ENCODE measurements at places on chromosomes 1 and 21. TPM values are rescaled to one million over a fixed set of nuclear protein-coding genes. Genes with fewer than 3 reads are reported as not detected.
A peak's percentile ranks its signal among the peaks of the same experiment; 100 is the strongest.

The CYYR1 gene
- 25.1 TPM for polyA plus RNA-seq

The CEP170 gene
- polyA plus RNA-seq: 89.2 TPM

The SLC45A3 gene
- 4.6 TPM for polyA plus RNA-seq

The CCDC17 gene
- 0.90 TPM for polyA plus RNA-seq

The WDR4 gene
- polyA plus RNA-seq: 22.5 TPM

- DNase-seq: peak; percentile 80
Measured at GRCh38 chr1:28591708-28592320, at the start of gene RAB42. TSS of gene RAB42 (plus strand) at chr1:28592265. CDS start at chr1:28592512, 247 bp downstream.

- no peak for DNase-seq
Measured at GRCh38 chr1:61368876-61369275, 286.5 kb downstream of the NFIA start.

DNA sequence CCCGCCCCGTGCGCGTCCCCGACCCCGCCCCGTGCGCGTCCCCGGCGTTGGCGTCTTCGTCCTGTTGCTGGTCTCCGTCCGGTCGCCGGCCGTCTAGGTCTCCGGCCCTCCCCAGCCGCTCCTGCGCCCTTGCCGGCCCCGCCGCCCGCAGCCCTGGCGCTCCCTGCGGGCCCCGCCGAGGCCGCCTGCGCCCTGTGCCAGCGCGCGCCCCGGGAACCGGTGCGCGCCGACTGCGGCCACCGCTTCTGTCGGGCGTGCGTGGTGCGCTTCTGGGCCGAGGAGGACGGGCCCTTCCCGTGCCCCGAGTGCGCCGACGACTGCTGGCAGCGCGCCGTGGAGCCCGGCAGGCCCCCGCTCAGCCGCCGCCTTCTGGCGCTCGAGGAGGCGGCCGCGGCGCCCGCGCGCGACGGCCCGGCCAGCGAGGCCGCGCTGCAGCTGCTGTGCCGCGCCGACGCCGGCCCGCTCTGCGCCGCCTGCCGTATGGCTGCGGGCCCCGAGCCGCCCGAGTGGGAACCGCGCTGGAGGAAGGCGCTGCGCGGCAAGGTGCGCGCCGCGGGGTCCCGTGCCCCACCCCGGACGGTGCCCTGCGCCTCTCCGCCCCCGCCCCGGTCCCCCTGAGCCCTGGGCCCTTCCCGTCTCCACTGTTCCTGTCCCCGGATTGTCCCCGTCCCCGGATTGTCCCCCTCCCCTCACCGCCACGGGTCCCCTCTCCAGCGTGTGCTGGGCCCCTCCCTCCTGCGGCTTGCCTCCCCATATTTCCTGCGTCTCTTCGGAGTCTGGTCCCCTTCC lies at the start of gene RNF187:
Gene RNF187, plus strand, starts transcription at position 47 of the 789 bp plus-strand sequence.
- DNase-seq: no peak

- no peak for DNase-seq
Measured at GRCh38 chr1:240312872-240313271, 221.2 kb downstream of the FMN2 start.

- DNase-seq: peak; percentile 53
Measured at GRCh38 chr1:226656201-226656600, 82.9 kb downstream of the ITPKB start.

DNA sequence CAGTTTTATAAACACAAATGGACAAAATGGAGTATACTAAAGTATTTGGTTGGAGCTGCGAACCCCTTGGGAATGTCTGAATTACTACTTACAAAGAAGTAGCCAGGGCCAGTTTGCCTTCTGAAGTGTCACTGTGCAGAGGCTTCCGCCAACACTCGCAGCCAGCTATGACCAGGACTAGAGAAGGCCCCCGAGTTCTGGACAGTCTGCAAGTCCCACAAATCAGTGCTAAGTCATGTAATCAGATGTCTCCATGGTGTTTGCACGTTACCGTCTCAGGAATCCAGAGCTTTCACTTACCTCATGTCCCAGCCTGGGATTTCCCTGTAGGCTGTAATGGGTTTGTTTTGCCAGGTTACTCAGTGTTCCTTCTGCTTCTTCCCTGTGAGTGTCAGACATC lies 106.6 kb upstream of the SPAG17 start:
- no peak for DNase-seq

DNA sequence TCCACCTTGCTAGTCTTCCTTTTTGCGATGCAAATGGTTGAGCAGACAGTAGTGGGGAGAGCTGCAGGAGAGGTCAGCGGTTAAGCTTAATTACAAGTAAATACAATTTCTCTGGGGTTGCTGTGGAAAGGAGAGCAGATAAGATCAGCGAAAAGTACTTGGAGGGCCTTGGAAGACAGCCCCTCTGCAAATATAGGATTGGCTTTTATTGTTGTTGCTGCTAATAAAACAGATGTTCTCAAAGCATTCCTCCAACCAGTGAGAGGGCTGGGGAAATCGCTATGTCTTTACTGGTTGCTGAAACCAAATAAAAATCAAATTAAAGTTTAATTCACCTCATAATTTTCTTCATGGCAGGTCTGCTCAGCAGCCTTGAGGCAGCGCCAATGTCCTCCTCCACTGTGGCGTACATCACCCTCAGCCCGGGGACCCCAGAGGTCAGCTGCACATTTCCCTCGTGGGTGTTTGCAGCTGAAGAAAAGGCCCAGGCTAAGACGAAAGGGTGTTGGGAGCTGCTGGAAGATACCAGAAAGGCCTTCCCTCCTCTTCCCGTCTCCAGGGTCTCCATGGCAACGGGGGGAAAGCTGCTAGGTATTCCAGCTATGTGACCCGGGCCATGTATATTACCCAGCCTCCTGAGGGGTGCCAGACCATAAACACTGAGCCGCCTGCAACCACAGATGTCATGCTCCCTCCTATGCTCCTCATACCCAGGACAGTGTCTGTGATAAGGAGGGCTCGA lies 54.6 kb upstream of the POU2F1 start:
- DNase-seq: peak; percentile 95

- DNase-seq: no peak
Measured at GRCh38 chr1:159510229-159510541, 25.6 kb downstream of the OR10J5 start.

DNA sequence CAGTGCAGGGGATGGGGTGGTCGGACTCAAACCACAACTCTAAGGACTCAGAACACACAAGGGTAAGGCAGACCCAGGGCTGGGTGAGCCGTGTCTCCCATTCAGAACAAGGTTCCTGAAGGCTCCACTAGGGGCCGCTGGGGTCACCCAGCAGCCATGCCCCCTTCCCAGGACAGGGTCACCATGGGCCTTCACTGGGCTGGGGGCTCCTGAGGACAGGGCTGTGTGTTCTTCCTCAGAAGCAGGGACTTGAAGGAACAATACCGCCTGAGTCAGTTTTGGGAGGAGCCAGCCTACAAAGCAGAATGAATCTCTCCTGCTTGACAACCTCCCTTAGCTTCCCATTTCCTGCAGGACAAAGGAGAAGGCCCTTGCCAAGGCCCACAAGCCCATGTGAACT lies 15.4 kb downstream of the RIMS3 start:
- DNase-seq: peak; percentile 79

GRCh38 chr1:228784181-228784580 lies 48.9 kb downstream of the RHOU start:
- DNase-seq: no peak
